Endothelial cell of umbilical vein (primary cell): ENCODE measurements at places on chromosomes 1 and 21. TPM values are rescaled to one million over a fixed set of nuclear protein-coding genes. Genes with fewer than 3 reads are reported as not detected.

DNA sequence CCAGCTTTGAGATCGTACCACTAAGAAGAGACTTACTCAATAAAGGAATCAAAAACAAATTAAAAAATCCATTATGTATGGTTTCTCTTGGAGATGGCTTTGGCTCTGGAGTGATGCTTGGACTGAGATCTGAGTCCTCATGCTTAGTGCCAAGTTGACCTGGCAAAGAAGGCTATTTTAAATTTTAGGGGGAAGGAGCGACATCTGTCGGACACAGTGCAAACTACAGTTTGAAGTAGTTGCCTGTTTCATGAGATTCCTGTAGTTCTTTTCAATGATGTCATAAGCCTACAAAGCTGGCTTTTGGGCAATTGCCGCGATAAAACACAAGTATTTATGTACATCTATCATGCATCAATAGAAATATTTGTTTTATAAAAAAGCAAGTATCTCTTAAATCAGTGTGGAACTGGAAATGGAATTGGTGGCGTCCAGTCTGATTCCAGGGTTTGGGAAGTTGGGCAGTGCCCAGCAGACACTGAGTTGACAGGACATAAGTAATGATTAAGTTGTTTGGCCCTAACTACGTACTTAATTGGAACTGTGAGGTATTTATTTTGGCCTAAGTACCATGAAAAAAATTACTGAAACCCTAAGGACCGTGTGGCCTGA is 50.0 kb downstream of the TBCE start:
- H3K4me1 ChIP-seq, result no peaks in the 10 kb centered on the region
- H3K36me3 ChIP-seq, result no peaks in the 10 kb centered on the region
- H3K27me3 ChIP-seq, result no peaks in the 10 kb centered on the region
- peak; percentile 87 for DNase-seq
- H3K4me3 ChIP-seq, result no peak overlapping the region

GRCh38 chr1:161739865-161740566 is 9.6 kb upstream of the DUSP12 start:
- H3K4me1 ChIP-seq, result peaks cover 3% of the 10 kb centered on the region
- no peaks in the 10 kb centered on the region for H3K27me3 ChIP-seq
- DNase-seq, result no peak
- H3K4me3 ChIP-seq, result no peak overlapping the region
- no peaks in the 10 kb centered on the region for H3K36me3 ChIP-seq
- no peak overlapping the region for H3K27ac ChIP-seq

Gene OR2M4
- total RNA-seq, result not detected in 2 replicates

- no peaks in the 10 kb centered on the region for H3K4me1 ChIP-seq
- no peaks in the 10 kb centered on the region for H3K36me3 ChIP-seq
Observed at GRCh38 chr1:96966536-96967138, 245.1 kb downstream of the PTBP2 start.

- no peak overlapping the region for H3K4me3 ChIP-seq
- no peak overlapping the region for H3K27ac ChIP-seq
- DNase-seq, result no peak
- H3K27me3 ChIP-seq, result no peaks in the 10 kb centered on the region
- H3K36me3 ChIP-seq, result no peaks in the 10 kb centered on the region
Observed at GRCh38 chr1:45421935-45422334, 69.0 kb downstream of the TESK2 start.

- H3K27ac ChIP-seq, result no peak overlapping the region
- H3K27me3 ChIP-seq, result no peaks in the 10 kb centered on the region
- no peak for DNase-seq
- no peaks in the 10 kb centered on the region for H3K36me3 ChIP-seq
- no peaks in the 10 kb centered on the region for H3K4me1 ChIP-seq
Observed at GRCh38 chr1:230077011-230077410, 10.0 kb downstream of the GALNT2 start.
